ENCODE measurements at places on chromosomes 3 and 15.
A peak's percentile ranks its signal among the peaks of the same experiment; 100 is the strongest.

DNA sequence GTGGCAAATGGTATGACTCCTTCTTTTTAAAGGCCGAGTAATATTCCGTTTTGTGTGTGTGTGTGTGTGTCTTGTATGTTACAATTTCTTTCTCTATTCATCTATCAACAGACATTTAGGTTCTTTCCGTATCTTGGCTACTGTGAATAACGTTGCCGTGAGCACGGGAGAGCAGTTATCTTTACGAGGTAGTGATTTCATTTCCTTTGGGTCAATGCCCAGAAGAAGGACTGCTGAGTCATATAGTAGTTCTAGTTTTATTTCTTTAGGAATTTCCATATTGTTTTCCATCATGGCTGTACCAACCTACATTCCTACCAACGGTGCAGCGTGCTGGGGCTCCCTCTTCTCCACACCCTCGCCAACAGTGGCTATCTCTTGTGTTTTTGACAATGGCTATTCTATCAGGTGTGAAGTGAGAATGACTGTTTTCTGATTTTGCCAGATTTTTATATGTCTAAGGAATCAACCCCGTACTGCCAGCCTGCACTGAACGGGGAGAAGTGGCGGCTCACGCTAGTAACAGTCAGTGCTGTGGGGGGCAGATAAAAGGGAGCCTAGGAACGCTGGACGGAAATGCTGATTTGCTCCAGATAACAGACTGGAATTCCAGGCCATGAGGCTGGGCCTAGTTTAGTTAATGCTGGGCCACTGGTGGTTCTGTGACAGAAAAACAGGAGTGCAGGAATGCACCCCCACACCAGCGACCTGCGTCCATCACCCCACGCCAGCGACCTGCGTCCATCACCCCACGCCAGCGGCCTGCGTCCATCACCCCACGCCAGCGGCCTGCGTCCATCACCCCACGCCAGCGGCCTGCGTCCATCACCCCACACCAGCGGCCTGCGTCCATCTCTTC, 168.1 kb downstream of the XXYLT1 start:
- no peak for DNase-seq

- no peak for DNase-seq
Measured at GRCh38 chr3:152413240-152413639, 144.5 kb downstream of the MBNL1 start.

GRCh38 chr3:105828703-105829102, 40.1 kb downstream of the CBLB start:
- no peak for DNase-seq

- no peak for DNase-seq
Measured at GRCh38 chr3:153670577-153670976, 450.6 kb upstream of the ARHGEF26 start.

GRCh38 chr3:41679374-41679773, 282.5 kb downstream of the ULK4 start:
- DNase-seq, result no peak

DNA sequence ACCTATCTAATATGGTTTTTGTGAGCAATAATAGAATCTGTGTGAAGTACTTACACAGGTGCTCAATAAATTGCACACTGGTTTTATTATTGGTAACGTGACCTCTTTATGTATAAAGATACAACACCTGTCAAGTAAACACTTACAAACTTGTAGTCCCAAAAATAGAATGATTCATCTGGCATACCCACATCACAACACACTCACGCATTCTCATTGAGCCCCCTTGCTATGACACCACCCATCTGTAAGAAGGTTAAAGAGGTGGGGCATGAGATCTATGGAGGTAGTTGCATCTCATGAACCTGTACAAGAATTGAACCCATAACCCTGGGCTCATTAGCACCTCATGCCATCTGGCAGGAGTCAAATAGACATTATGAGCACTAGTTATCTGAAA, 134.9 kb upstream of the THBS1 start:
- DNase-seq, result no peak

DNA sequence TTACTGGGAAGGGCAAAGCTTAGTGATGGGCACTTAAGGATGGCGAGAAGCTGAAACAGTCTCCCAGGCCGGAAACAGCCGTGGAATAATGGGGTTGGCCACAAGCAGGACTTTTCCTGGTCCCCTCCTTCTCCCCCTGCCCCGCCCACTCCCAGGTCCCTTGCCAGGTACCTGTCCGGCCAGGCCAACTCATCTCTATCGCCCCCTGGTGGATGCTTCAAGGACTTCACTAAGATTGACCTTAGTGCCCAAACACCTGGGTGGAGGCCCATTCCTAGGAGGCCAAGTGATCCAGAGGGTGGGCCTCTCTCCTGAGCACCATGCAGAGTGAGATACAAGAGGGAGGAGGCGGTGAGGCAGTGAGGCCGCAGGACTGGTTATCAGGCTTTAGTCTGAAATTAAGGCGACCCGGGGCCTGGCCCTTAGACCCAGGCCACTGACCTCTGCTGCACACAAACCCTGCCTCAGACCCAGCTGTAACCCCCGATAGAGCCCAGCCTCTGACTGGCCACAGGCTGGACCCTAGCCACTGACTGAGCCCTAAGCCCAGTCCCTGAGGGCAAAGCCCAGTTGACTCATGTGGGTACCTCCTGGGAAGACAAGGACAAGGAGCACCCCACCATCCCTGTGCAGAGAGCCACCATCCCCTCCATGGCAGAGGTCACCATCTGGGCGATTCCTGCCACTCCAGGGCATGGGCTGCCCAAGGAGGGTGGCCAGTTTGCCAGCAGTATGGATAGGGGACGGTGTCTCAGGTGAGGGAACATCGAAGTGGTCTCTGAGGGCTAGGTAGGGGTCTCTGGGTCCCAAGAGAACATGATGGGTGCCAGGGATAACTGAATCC, 37.6 kb downstream of the VIPR1 start:
- DNase-seq, result peak; percentile 73

GRCh38 chr3:14852717-14853116, 34.0 kb downstream of the FGD5 start:
- DNase-seq, result no peak

DNA sequence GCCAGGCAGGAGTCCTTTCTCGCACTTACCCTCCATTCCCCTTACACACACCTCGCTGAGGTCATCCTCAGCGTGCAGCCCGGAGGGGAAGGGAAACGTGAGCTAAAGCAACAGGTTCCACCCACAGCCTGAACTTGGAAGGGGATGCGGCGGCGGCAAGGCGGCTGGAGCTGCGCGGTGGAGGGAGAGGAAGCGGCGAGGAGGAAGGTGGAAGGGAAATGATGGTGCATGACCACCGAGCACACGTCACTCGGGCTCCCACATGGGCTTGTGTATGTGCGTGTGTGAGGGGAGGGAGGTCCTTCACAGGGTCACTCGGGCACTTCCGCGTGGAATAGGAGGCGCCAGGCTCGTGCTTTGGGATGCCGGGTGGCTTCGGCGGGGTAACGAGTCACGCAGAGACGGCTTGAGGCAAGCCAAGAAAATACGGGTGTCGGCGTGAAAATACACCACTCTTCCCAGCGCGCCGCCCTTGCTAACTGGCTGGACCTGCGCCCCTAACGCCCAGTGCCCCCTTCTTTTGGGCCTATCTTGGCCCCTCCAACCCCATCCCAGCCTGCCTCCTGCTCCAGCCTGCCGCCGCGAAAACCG, 225.5 kb upstream of the IL12A start:
- DNase-seq, result peak; percentile 7

DNA sequence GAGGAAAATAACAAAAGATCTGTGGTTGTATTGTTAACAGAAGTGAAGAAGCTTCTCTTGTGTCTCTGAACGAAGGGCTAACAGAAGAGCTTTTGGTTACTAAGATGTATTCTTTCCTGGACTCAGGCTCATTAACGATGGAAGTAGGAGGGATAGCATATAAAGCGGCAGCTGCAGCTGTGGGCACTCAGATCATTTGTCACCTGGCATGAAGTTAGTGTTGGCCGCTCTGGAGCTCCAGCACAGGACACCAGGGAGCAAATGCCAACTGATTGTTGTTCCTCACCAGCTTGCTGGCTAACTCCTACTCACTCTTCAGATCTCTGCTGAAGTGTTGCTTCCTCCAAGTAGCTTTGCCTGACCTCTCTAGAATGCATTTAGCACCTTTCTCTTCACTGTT, 15.5 kb upstream of the SLITRK3 start:
- no peak for DNase-seq

- no peak for DNase-seq
Measured at GRCh38 chr15:68897016-68897415, 33.3 kb upstream of the SPESP1 start.

- DNase-seq, result no peak
Measured at GRCh38 chr3:178634975-178635374, 98.7 kb downstream of the KCNMB2 start.

DNA sequence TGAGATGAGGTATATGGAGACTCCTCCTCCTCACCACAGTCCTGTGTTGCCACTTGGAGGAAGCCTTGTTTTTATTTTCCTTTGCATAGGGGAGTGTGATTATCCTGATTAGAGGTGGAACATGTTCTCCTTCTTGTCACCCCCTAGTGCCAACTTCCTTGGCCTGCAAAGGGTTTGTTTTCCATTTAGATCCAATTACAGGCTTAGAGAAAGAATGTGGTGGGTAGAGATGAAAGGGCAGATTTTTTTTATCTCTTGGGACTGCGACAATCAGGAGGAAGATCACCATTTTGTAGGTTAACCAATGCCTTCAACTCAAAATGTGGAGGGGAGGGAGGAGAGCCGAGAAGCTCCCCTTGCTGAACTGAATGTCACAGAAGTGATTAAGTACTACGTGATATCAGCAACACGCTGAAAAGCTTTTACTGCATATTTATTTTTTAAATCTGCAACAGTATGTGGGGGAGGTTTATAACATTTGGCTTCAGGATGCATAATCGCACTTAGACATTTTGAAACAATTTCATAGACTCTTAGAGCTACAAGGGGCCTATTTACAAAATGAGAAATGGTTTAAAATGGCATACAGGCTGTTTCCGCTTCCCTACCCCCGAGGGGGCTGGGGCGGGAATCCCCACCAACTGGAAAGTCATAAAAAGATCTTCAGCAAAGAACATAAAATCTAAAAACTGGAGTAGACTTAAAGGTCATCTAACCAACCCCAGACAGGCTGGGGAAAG, 2.4 kb downstream of the LMCD1 start:
- DNase-seq, result no peak

- DNase-seq, result no peak
Measured at GRCh38 chr3:133928903-133929607, 33.4 kb upstream of the RAB6B start.

DNA sequence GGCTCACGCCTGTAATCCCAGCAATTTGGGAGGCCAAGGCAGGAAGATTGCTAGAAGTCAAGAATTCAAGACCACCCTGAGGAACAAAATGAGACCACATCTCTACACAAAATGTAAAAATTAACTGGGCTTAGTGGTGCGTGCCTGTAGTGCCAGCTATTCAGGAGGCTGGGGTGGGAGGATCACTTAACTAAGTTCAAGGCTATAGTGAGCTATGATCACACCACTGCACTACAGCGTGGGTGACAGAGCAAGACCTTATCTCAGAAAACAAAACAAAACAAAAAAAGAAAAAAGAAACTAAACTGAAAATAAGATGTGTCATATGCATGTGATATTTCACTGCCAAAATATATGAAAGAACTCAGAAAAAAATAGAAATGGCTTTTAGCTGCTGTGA, 243.3 kb upstream of the CCDC54 start:
- DNase-seq, result no peak

DNA sequence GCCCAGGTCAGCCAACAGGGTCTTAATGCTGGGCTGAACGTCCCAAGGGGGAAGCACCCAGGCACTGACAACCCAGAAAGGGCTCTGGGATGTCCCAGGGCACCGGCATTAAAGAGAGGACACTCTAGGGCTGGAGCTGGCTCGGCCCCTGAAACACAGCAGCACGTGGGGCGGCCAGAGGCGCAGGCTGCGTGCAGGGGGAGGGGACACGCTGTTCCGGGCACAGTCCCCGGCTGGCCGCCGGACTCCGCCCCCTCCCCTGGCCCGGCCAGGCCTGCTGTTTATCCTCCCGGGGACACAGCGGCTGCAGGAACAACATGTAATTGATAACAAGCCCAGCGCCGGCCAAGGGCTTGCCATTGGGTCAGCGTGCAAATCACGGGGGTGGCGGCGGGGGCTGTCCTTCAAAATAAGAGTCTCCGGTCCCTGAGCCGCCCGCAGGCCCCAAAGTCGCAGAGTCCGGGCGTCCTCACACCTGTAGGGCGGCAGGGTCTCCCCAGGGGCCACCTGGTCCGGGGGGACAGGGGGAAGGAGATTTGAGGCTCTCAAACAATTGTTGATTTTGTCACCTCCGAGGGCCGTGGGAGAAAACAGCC, 1.3 kb downstream of the KLF15 start:
- DNase-seq, result no peak

GRCh38 chr3:109683746-109684145, 346.4 kb upstream of the DPPA4 start:
- DNase-seq, result no peak

- no peak for DNase-seq
Measured at GRCh38 chr15:71374607-71375352, 259.5 kb downstream of the THSD4 start.

GRCh38 chr3:128166971-128167453, 13.7 kb downstream of the EEFSEC start:
- DNase-seq, result no peak

GRCh38 chr3:129777806-129778205, 115.7 kb downstream of the TMCC1 start:
- no peak for DNase-seq

DNA sequence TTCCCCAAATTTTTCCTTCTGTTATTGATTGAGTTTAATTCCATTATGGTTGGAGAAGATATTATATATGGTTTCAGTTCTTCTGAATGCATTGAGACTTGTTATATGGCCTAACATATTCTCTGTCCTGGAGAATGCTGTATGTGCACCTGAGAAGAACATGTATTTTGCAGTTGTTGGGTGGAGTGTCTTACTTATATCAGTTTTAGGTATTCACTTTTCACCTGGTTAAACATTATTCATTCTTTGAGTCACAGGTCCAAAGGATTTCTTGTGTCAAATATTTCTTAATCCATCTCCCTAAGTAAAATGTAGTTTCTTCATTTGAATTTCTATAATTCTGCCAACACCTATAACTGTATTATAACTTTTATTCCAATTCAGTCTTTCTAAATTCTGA, 17.8 kb downstream of the ACKR2 start:
- no peak for DNase-seq

DNA sequence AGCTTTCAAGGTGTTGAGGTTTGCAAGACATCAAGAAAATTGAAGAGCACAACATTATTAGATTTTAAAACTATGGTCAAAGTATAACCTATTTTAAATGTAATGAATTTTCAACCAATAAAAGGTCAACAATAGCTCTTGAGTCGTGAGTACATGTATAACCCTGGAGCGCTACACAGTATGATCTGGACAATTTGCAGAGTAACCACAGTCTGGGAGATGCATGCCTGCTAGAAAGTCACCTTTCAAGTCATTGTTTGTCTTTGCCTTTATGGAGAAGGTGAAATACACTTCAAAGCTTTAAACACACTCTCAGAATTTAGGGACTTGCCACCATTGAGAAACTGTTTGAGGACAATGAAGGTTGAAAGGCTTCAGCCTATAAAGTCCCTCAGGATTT, 112.6 kb upstream of the ALCAM start:
- DNase-seq, result no peak

- DNase-seq, result no peak
Measured at GRCh38 chr3:157865352-157866000, 240.7 kb downstream of the SHOX2 start.

GRCh38 chr3:147367676-147368075, 38.7 kb downstream of the ZIC4 start:
- no peak for DNase-seq

- DNase-seq, result no peak
Measured at GRCh38 chr15:51267051-51267702, 71.2 kb downstream of the CYP19A1 start.

- DNase-seq, result no peak
Measured at GRCh38 chr15:65773386-65774111, 18.5 kb downstream of the DENND4A start.

GRCh38 chr15:89091627-89092220, 3.5 kb downstream of the ABHD2 start:
- DNase-seq, result no peak

GRCh38 chr3:54228806-54229205, 106.5 kb downstream of the CACNA2D3 start:
- no peak for DNase-seq
